Smooth muscle cell of trachea (primary cell): ENCODE measurements at places on chromosomes 6 and 20. TPM values are rescaled to one million over a fixed set of nuclear protein-coding genes. Genes with fewer than 3 reads are reported as not detected.

Gene GPX5
- total RNA-seq = not detected in 2 replicates

Gene DCBLD1
- total RNA-seq = 24.3 and 27.6 TPM in 2 replicates

Gene PCNA
- 86.3 and 250 TPM in 2 replicates for total RNA-seq

Gene TPBG
- 69.0 and 71.4 TPM in 2 replicates for total RNA-seq

Gene PAK5
- under 0.01 TPM in 1 of 2 replicates, not detected in the other for total RNA-seq

Gene NFATC2
- total RNA-seq = under 0.01 and 0.17 TPM in 2 replicates

Gene KCNQ5
- total RNA-seq = 0.87 and 1.2 TPM in 2 replicates
